ENCODE measurements at places on chromosomes 7 and 10. TPM values are rescaled to one million over a fixed set of nuclear protein-coding genes. Genes with fewer than 3 reads are reported as not detected.

Gene SRRM3
- total RNA-seq: 0.65 TPM

GRCh38 chr7:142646386-142647140, 102.7 kb upstream of the PRSS1 start:
- DNase-seq: no peak

- no peak for DNase-seq
Observed at GRCh38 chr10:112605063-112605462, 158.0 kb downstream of the VTI1A start.

Gene CEP55
- total RNA-seq: 6.6 TPM
